CMK (cell line): ENCODE measurements at places on chromosomes 5 and 9.

DNA sequence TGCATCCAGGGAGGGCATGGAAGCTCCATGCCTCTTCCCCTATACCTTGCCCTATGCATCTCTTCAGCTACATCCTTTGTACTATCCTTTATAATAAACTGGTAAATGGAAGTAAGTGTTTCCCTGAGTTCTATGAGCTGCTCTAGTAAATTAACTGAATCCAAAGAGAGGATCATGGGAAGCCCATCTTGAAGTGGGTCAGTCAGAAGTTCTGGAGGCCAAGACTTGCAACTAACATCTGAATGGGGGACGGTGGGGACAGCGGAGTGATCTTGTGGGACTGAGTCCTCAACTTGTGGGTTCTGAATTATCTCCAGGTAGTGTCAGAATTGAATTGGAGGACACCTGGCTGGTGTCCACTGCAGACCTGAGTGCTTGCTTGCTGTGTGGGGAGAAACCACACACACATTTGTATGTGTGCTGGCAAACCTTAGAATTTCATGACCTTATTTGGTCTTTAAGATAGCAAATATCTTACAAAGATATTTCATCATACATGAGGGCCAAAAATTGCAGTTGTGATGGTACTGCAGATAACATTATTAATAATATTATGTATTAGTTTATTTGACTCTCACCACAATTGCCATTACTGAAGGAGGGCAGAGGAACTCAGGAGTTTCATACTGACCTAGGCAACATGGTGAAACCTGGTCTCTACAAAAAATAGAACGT, 5.5 kb upstream of the PRELID2 start:
- DNase-seq = no peak

DNA sequence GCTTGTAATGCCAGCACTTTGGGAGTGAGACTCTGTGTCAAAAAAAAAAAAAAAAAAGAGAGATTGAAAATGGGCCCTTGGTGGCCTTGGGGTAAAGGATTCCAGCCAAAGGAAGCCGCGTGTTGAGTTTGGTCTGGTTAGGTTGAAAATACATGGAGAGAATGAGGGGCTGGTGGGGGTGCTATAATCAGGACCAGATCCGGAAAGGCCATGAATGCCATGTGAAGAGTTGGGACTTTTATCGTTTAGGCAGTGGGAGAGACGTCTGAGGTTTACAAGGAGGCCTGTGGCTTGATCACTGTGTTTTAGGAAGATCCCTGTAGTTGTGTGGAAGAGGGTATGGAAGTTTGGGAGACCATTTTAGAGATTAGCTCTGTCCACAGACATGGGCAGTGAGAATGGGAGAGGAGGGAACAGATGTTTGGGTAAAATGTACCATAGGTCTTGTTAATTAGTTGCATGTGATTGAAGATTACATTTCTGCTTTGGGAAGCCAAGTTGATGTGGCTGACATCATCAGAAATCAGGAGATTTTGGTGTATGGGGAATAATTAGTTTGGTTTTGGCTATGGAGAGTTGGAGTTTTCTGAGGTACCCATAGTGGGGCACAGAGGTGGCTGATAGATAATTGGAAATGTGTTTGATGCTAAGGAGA, 3.5 kb downstream of the MSANTD3 start:
- DNase-seq = no peak

- DNase-seq = no peak
These were observed 74.1 kb upstream of the SAP30L start for GRCh38 chr5:154371687-154372086.

DNA sequence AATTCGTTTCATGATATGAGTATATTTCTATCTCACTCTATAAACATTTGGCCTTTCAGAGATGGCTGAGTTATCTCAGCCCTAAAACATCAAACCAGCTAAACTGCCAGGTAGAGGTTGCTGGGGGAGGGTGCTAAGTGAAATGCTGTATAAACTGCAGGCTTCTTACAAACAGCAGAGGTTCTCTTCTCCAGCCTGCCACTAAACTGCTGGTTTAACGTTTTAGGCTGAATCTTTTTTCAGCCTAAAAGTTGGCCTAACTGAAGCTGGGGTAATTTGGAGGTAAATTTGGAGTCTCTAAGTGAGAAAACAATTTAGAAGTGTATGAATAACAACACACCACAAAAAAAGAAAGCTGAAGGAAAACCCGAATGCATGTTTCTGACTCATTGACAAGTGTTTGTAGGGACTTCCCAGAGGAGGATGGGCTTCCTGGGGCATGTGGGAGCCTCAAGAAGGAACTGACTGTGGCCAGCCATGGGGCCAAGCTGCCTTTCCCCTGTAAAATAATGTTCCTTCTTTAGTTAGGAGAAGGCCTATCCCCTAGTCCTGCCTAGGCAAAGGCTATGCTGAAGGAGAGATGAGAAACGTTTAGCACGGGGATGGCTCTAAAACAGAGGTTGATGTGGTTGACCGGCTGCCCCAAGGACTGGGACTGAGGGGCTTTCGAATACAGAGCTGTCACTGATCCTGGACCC, 44.3 kb downstream of the SLC28A3 start:
- DNase-seq = no peak

GRCh38 chr5:32690153-32690552, 21.0 kb upstream of the NPR3 start:
- DNase-seq = no peak

DNA sequence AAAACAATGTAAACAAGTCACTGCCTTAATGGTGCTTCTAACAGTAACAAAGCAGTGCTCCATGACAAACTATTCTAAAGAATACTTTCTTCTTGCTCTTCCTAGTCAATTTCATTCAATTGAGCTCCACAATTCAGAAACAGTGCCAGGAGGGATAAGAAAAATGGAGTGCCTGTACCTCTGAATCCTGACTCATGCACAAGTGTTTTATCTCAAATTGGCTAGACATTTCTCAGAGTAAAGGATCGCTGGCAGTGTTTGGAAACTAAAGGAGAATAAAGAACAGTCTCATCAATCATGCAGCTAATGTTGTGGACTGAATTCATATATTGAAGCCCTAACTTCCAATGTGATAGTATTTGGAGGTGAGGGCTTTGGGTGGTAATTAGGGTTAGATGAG, 27.6 kb downstream of the SLC25A51 start:
- no peak for DNase-seq

GRCh38 chr5:80781356-80781755, 126.6 kb upstream of the DHFR start:
- DNase-seq = no peak

DNA sequence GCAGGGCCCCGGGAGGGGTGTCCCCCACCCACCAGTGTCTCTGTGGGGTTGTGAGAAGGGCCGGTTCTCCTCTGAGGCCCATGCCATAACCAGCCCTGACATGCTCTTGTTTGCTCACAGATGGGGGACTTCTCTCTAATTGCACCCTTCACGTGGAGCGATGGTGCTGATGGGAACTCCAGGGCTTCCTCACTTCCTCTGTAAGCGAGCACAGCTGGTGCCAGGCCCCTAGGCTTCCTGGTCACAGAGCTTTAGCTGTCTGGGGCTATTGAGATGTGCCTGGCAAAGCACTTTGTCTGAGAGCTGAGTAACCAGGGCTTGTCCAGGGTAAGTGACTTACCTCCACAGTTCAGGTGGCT, 36.4 kb downstream of the PHF2 start:
- DNase-seq = no peak

GRCh38 chr9:72467766-72468738, 53.4 kb upstream of the TMC1 start:
- no peak for DNase-seq

- DNase-seq = no peak
These were observed 12.9 kb upstream of the ACTBL2 start for GRCh38 chr5:57495285-57496086.

DNA sequence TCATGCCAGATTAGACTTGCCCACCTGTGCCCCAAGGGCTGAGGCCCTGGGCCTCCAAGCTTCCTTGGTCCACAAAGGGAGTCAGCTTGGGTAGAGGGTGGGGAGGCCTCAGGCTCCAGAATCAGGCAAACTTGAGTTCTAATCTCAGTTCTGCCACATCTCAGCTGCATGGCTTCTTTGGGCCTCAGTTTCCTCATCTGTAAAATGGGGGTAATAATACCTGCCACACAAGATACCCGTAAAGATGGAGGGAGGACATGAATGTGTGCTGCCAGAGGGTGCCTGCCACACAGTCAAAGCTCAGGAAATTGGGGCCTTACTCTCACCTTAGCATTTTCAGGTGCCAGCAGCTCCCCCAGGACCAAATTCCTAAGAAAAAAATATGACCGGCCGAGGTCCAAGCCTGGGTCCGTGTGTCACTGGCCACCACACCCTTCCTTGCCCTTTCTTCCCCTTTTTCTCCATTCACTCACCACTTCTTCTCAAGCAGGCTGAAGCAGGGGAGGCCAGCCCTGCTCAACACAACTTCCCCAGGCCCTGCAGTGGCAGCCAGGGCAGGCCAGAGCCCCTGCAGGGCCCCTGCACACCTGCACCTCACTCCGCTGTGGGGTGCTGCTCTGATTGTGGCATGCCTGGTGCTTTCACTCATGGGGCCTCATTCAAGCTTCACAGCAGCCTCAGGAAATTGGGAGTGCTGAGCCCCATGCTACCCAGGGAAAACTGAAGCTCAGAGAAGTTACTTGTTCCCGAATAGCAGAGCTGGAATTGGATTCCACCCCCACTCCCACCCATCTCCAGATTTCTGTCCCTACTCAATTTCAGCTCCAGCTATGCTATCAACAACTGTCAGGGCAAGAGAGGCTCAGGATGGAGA, 3.9 kb downstream of the RGS14 start:
- DNase-seq = no peak

DNA sequence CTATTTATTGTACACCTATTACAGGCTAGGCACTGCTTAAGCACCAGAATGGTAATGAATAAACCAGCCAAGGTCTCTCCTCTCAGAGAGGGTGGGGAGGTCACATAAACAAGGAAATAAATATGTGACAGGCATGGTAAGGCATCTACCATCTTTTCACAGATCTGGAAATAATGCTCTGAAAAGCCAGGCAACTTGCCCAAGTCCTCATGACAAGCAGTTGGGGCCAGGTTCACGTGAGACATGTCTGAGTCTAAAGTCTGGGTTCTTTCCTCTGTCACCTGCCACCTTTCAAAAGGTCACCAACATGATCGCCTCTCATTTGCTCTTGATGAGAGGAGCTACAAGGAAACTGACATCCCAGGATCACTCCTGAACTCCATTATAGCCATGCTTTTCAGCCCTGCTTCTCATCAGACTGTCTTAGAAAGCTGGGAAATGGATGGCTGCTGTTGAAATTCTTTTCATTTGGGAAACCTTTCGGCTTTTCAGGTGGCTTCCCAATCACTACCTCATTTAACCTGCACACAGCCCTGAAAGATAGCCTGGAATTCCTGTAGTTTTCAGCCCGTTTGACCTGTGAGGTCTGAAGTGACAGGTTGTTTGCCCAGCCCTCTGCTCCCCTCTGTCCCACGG, 123.1 kb downstream of the CRB2 start:
- no peak for DNase-seq

- DNase-seq = no peak
These were observed 138.8 kb downstream of the ADAMTS16 start for GRCh38 chr5:5278815-5279381.

- DNase-seq = no peak
These were observed 93.5 kb upstream of the ATG10 start for GRCh38 chr5:81878333-81878732.

GRCh38 chr5:135264451-135265440, 134.3 kb downstream of the MACROH2A1 start:
- DNase-seq = no peak

- no peak for DNase-seq
These were observed 745.6 kb upstream of the ZNF608 start for GRCh38 chr5:125491986-125492492.

- no peak for DNase-seq
These were observed 304.5 kb downstream of the CWC27 start for GRCh38 chr5:65073250-65073661.

DNA sequence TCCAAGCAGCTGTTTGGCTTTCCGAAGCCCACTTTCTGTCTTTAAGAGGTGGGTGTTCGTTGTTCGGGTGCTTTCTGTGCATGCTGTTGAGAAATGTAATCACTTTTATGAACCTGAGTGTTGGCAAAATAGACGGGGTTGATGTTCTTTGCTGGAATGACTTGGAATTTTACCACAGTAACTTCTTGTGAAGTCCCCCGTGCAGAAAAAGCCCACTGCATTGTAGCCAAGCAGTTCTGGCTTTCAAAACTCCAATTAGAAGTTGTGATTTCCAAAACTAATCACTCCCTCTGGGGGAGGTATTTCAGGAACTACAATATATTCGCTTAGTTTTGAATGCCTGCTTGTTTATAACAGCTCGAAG, 111.1 kb downstream of the PAM start:
- DNase-seq = no peak

- DNase-seq = peak; percentile 49
These were observed 196.8 kb downstream of the AUH start for GRCh38 chr9:91164724-91165520.

DNA sequence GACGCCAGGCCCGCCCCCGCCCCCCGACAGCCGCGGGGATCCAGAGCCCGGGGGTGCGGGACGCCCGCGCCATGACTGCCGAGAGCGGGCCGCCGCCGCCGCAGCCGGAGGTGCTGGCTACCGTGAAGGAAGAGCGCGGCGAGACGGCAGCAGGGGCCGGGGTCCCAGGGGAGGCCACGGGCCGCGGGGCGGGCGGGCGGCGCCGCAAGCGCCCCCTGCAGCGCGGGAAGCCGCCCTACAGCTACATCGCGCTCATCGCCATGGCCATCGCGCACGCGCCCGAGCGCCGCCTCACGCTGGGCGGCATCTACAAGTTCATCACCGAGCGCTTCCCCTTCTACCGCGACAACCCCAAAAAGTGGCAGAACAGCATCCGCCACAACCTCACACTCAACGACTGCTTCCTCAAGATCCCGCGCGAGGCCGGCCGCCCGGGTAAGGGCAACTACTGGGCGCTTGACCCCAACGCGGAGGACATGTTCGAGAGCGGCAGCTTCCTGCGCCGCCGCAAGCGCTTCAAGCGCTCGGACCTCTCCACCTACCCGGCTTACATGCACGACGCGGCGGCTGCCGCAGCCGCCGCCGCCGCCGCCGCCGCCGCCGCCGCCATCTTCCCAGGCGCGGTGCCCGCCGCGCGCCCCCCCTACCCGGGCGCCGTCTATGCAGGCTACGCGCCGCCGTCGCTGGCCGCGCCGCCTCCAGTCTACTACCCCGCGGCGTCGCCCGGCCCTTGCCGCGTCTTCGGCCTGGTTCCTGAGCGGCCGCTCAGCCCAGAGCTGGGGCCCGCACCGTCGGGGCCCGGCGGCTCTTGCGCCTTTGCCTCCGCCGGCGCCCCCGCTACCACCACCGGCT, 1.0 kb downstream of the FOXE1 start:
- no peak for DNase-seq

GRCh38 chr5:345404-346195, 24.1 kb downstream of the AHRR start:
- no peak for DNase-seq

DNA sequence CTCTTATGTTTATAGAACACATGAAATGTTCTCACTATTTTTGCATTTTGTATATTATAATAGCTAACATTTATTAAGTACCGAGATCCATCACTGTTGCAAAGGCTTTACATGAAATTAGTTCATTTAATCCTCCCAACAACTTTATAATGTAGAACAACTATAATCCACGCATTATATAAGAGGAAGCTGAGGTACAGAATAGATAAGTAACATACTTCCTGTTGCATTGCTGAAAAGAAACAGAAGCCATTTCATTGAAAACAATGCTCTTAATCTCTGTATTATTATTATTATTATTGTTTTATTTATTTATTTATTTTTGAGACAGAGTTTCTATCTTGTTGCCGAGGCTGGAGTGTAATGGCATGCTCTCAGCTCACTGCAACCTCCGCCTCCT, 7.9 kb upstream of the INSYN2B start:
- DNase-seq = no peak

GRCh38 chr5:58241389-58241788, 218.5 kb downstream of the PLK2 start:
- DNase-seq = no peak

- DNase-seq = no peak
These were observed 27.6 kb downstream of the CYSTM1 start for GRCh38 chr5:140202610-140203009.

- no peak for DNase-seq
These were observed 180.1 kb upstream of the ELL2 start for GRCh38 chr5:96141749-96142148.
